ENCODE measurements at places on chromosomes 2 and 18.

DNA sequence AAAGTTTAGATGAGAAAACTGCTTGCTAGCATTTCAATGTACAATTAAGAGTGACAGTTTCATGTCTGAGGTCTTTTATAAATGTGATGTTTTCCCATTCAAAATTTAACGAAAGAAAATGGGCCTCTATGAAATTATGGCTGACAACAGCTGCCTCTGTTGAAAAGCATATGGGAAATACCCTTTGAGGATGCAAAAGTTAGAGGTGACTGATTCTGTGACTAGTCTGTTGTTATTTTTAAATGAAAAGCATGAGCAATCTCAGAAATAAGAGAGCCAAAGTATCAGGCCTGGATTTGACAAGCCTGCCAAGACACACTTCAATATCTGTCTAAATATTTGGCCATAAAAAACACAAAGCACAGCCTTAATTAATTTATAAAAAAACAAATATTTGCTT, 580.8 kb downstream of the ERBB4 start:
- no peak for DNase-seq

GRCh38 chr2:216352653-216353270, 19.5 kb downstream of the MARCHF4 start:
- DNase-seq = no peak

- no peak for DNase-seq
These were observed 99.5 kb downstream of the TCF4 start for GRCh38 chr18:55488473-55488872.

- DNase-seq = no peak
These were observed 316.4 kb downstream of the AGAP1 start for GRCh38 chr2:235810252-235810651.

DNA sequence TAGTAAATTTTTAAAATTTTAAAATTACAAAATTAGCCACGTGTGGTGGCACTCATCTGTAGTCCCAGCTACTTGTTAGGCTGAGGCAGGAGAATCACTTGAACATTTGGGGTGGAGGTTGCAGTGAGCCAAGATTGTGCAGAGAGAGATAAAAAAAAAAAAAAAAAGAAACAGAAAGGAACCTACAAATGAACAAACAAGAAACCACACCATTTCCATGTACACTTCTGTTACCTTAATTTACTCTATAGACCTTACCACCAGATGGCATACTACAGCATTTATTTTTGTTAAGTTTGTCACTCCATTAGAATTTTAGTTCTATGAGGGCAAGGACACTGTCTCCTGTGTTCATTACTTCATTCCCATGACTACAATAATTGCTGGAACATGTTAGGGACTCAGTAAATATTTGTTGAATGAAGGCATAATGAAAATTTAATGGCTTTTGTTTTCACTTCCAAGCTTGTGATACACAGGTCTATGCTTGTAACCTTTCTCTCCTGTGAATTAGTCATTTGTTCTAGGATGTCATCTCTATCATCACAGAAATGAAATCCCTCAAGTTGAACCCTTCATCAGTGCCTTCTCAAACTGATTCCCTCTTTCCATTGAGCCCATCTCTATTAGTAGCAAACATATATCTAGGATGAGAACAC, 76.0 kb downstream of the ARHGAP15 start:
- no peak for DNase-seq

DNA sequence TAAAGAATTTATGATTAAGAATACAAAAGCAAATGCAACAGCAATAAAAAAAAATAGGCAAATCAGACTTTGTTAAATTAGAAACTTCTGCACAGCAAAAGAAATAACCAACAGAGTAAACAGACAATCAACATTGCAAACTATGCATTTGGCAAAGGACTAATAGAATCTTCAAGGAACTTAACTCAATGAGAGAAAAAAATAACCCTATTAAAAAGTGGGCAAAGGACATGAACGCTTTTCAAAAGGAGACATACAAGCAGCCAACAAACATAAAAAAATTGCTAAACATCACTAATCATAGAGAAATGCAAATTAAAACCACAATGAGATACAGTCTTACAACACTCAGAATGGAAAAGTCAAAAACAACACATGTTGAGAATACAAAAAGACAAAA, 166.0 kb upstream of the DSEL start:
- DNase-seq = no peak

DNA sequence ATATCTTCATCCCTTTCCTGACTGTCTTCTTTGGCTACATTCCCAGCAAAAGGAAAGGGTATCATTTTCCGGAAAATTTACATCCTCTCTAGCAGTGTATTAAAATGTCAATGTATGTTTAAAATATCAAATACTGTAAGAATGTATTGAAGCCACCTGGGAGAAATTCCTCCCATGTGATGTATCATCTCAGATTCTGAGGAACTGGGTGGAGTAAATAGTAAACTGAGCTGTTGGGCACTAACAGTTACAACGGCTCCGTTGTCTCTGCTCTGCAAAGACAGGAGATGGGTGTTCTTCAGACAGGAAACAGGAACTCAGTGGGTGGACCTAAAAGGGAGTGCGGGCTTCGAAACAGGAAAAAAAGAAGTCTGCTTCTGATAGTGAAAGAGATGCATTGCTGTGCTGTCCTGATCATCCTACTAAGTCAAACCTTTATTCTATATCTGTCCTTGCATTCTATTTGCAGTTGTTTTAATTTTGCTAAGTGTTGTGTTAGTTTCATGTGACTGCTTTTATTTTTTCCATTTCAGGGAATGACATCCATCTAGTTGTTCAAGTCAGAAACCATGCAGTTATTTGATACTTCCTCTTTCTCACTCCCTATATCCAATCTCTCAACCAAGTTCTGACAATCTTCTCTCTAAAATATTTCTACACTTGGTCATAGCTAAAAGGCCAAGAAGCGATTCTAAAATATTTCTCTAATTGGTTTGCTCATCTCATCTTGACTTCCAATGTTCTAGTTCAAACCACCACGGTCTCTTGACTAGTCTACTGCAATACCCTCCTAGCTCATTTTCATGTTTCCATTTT, 19.4 kb downstream of the DOK1 start:
- DNase-seq = no peak

DNA sequence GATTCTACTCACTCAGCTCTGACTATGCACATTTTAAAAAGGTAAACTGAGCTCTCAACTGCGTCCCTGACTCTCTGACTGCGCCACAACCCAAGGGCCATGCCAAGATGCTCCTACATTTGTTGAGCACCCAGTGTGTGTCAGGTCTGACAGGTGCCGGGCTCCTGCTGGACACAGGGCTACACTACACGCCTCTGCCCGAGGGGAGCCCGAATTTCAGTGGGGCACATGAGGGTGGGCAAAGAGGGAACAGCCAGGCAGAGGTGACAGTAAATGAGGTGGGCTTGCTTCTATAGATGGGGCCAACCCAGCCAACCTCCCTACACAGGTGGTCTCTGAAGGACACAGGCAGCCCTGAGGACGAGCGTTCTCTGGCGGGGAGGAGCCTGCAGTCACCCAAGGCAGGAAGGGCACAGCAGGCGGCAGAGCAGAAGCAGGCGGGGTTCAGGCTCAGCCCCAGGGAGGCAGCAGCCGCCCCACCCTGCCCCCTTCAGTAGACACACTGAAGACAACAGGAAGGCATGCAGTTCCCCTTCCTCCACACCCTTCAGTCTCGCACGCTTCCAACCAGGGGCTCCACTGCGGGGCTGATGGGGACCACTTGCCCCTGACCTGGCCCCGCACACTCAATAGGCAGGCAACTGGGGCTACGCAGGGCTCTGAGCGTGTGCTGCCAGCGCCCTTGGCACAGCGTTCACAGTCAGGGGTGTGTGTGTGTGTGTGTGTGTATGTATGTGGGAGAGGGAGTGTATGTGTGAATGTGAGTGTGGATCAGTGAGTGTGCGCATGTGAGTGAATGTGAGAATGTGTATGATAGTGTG, 98.4 kb downstream of the UXS1 start:
- no peak for DNase-seq

GRCh38 chr2:151904021-151904420, 75.8 kb upstream of the ARL5A start:
- DNase-seq = no peak

DNA sequence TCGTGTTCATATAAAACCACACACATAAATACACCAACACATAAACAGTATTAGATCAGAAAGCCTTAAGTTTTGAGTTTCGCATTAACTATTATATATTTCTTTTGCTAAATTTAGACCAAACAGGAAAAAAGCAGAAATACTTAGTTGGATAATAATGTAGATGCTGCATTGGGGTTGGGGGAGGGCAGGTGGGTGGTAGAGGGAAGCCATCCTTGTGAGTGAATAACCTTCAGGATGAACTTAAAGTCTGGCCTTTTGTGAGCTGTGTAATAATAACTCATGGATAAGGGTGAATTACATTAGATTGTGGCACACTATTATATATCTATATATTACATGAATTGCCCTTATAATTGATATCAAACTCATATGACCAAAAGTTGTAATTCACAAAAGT, 174.7 kb downstream of the WDR7 start:
- DNase-seq = no peak

- no peak for DNase-seq
These were observed 62.8 kb downstream of the UGGT1 start for GRCh38 chr2:128153786-128154185.

DNA sequence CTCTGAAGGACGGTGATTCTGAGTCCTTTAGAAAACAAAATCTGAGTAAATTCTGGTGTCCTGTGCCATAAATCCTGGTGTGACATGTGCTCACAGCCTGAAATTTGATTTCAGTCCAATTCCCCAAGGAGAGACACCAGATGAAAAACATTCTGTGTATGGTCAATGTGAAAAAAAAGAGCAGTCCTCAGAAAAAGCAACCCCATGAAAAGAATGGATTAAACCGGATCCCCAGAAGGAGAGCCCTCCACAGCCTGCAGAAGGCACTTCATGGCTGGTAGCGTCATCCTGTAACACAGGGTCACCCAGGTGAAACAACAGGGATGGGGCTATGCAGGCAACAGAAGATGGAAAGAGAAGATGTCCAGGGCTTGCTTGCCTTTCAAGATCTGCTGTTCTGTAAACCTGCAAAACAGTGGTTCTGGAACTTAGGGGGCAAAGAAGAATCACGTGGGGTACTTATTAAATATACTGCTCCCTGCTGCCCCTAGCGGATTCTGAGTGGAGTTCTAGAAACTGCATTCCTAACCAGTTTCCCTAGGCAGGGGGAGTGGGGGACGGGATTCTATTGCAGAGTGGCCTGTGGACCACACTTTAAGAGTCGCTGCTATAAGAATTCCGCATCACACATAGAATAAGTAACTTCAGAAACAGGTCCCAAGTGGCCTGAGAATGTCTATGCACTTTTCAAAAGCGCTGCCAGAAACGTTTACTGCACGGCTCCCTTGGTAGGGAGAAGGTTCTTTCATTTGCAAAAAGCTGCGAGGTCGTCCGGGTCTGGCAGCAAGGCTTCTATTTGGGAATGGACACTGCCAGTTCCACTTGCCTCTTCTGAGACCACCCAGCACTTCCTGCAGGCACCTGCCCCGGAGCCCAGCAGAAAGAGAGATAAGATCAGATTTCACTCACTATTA, 118.9 kb upstream of the ARL5A start:
- DNase-seq = no peak

DNA sequence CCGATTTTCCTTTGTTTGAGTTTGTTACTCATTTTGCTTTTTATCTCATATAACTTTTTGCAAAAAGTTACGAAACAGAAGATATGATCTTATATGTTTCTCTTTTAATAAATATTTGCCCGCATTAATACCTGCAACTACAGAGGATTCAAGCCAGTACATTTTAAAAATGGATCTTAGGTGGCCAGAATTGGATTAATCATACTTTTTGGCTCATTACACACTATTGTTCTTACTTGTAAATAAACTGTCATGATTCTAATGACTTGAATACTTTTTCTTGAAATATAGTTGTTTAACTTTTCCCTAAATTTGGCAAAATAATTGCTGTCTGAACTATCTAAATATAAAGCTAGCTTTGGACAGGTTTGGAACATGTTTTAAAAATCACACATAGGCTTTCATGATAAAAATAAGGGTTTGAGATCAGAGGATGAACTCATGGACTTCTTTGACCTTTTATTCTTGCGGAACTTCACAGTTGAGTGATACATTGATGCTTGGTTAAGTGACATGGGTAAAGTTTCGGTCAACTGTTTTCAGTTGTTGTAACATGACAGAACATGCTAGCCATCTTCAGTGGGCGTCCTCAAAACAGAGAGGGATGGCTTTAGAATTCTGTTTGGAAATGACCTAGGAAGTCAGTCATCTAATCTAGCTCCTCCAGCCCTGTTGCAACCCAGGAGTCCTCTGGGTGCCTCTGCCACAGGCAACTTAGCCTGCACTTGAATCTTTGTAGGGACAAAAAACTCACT, 44.5 kb downstream of the LTBP1 start:
- no peak for DNase-seq

GRCh38 chr2:9693196-9693491, 62.3 kb upstream of the YWHAQ start:
- peak; percentile 65 for DNase-seq

DNA sequence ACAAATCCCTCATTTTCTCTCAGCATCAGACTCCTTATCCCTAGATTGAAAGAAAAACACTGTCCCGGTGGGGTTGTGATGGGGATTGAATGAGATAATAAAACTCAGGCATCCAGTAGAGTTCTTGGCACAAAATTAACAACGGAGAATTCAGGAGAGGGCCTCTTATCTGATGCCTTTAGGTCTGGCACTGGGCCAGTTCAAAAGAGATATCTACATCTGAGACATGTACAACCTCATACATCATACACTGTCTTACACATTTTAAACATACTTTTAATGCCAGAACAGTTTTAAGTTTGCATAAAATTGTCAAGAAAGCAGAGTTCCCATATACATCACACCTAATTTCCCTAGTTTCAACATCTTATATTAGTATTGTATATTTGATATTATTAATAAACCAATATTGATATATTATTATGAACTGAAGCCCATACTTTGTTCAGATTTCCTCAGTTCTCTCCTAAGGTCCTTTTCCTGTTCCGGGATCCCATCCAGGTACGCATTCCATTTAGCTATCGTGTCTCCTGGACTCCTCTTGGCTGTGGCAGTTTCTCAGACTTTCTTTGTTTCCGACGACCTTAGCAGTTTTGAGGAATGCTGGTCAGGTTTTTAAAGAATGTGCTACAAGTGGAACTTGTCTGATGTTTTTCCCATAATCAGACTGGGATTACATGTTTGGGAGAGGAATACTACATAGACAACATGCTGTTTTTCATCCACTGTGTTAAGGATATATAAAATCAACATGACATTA, 27.8 kb downstream of the NXPH2 start:
- DNase-seq = no peak

DNA sequence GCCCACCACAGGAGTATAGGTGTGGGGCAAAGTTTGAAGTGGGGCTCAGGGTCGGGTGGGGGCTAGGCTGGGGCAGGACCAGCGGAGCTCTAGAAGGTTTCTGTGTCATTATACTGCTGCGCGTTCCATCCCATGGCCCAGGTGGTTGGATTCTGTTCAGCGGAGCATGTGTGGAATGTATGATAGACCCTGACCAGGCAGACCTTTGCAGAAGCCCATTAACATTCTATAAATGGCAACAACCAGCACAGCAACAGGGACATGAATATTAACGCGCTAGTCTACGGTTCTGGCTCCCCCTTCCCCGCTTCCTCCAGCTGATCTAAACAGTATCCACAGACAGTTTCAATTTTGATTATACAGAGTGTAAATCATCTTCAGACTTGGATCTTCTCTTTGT, 4.1 kb upstream of the PRKCE start:
- DNase-seq = no peak

All from GOT3 (cell line).